ELF-1 (cell line): ENCODE measurements at places on chromosomes 6 and 20.

- DNase-seq: no peak
Measured at GRCh38 chr6:84892671-84893070, 128.3 kb upstream of the TBX18 start.

GRCh38 chr6:151118461-151119123 is 121.2 kb upstream of the AKAP12 start:
- DNase-seq: no peak

DNA sequence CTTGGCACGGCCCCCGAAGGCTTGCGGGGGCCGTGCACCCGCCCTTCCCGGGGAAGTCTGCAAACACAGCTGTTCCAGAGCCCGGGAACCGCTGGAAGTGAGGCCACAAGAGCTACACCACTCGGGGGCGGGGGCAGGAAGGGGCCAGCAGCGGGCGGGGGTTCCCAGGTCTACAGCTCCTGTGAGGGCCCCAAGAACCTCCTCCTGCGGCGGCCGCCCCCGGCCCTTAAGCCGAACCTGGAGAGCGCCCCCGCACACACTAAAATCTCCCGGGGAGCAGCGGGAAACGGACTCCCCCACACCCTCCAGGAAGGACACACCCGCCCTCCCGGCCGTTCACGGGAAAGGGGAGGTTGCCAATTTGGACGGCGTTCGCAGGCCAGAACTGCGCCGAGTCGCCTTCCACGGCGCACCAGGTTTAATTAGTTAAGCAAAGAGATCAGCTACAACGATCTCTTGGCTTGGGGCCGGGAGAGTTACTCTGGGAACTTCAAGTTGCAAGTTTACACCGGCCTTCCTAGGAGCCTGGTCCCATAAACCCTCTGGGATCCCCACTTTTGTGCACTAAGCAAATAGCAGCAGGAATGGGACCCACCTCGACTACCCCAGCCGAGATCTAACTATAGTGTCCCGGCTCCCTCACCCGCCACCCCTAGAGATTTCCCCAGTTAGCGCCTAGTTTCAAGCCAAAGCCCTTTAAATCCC is 1.7 kb downstream of the JAG1 start:
- DNase-seq: no peak

DNA sequence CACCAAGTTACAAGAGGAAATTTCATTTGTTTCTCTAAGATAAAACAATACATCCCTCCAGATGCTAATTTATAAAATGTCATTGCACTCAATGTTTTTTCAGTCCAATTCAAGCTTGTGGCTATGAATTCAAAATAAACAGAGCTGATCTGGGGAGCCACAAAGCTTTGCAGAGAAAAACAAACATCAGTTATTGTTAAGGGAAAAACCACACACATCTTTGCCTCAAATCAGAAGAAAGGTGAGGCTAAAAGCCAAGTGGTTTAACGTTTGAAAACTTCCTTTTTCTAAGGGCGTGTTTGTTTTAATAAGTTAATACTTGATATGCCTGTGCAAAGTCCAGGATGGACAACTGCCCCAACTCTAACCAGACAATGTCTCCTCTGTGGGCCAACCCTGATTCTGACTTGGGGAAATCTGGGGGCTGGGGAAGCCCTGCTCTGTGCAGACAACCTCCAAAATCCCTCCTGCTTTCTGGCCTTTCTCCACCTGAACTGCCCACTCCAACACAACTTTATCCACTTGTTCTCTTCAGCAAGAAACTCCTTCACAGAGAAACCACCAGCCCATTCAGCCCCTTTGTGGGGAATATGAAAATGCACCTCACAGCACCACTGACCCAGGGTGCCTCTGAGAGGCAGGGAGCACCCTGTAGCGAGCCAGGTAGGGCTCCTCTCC is 44.6 kb upstream of the NT5E start:
- DNase-seq: no peak

DNA sequence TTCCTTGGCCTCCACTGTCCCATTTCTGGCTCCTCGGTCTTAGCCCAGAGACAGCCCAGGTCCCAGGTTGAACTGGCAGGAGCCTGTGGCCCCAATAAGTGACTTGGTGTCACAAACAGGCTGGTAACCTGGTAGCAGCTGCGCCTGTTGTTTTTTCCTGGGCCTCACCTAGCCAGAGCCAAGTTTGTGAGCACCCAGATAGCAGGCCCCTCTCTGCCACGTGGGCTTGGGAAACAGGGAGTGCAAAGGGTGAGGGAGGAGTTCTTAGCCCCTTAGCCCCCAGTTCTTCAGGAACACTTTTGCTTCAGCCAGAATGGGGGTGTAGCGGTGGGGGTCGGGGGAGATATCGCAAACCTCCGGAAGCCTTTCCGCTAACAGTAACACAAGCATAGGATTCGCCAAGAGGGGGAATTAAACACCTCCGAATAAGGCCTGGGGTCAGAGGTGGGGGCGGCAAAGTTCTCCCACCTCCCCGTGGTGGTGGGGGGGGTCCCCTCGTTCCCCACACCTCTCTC is 760 bp downstream of the C6orf132 start:
- DNase-seq: no peak

DNA sequence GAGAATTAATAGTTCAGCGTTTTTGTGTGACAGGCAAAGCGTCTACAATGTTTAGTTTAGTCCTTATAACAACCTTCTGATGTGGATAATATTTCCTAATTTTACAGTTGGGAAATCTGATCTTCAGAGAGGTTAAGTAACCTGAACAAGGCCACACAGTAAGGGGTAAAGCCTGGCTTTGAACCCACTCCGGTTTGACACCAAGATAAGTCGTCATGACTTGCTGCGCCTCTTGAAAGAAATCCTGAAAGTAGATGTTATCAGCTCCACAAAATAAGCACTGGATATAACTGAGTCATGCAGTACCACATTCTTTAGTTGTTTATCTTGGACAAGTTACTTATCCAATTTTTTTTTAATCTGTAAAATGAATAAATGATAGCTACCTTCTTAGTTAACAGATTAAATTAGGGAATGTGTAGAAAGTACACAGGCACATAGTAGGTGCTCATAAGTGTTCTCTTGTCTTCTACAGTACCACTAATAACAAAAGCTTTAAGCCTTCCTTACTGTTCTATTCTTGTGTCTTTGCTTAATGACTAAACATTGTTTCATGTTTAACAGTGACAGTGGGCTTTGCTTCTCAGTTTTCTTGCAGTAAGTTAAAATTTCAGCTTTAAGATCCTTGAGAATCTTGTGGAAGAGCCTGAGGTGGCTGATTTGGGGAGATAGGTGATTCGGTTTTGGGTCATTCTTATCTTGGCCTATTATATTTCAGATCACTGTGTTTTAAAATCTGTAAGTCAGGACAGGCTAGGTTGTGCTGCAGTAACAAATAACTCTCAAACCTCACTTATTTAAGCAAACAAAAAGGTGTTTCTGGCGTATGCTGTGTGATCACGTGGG is 2.1 kb downstream of the HIVEP1 start:
- no peak for DNase-seq

GRCh38 chr6:25655723-25656122 is 3.7 kb downstream of the SCGN start:
- DNase-seq: no peak

DNA sequence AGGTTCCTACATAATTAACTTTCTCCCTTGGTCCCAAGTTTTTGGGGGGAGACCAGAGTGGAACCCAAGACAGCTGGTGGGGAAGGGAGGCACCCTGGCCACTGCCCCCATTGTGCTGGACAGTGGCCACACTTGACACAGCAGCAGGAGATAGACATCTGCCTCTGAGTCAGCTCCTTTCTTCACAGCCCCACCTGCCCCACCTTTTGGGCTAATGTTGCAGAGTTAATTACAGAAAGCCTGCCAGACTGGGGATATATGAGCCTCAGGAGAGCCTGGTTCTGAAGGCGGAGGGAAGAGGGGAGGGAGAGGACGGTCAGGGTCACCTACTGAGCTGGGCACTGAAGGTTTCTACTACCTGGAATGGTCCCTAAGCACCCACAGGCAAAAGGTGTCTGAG is 50.6 kb downstream of the MAFB start:
- DNase-seq: no peak
